ENCODE measurements at places on chromosomes 2 and 18.

DNA sequence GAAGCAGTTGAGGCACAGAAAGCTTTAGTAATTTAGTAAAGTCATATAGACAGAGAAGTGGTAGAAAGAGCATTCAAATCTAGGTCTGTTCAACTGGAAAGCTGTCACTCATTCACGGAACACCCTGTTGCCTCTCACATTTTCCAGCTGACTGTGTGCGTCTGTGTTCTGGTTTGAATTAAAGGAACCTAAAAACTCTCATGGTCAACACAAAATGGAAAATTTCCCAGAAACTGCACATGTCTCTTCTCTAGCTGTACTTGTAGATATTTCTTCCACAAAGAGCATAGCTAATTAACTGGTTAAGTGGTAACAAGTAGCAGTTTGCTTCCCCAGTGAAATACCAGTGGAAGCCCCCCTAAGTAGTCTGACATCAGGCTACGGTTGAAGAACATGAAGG lies 390.8 kb downstream of the TGIF1 start:
- no peak for DNase-seq

DNA sequence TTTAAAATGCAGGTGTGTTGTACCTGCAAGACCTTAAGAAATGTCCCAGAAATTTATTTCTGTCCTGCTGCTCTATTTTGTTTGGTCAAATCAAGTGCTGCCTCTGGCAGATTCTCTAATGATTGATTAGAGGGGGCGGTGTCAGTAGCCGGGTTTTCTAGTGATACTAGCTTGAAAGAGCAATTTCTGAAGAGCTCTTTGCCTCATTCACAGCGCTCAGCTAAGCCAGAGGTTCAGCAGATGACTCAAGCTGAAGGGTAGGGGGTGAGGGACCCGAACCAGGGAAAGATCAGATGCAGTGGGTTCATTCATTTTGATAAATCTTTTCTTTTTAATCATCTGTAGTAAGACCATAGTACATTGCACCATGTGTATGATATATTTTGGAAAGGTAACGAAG lies 15.0 kb downstream of the ZBTB7C start:
- no peak for DNase-seq

DNA sequence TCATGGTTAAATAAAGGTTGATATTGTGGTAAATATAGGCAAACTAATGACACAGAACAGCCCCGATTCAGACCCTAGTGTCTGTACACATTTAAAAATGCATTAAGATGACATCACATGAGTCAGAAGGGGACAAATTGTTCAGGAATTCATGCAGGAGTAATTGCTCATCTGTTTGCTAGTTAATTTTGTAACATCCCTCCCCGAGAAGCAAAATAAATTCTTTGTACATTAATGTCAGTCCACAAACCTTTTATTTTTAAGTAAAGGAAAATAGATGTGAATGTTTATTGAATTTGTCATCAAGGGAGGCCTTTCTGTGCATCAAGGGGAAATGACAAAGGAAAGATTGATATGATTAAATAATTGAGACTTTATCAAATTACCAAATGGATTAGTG lies 69.9 kb downstream of the SH3BP4 start:
- DNase-seq: no peak

DNA sequence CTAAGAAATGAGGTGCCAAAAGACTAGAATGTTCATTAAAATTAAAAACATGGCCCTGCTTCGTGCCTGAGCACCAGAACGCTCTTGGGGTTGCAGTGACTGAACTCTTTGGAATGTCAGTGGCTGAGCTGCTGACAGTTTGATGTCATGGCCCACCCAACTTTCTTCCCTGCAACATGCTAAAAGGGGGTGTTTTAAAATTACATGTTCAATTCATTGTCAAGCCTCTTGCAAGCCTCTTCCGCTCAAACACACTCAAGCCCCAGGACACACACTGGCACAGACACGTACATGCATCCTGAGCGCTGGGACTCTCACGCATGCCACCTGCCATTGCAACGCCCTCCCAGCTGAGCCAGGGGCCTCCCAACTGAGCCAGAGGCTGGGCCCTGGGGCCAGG lies 12.6 kb downstream of the RUFY4 start:
- DNase-seq: no peak

- DNase-seq: no peak
These were observed 23.8 kb downstream of the PRELID3A start for GRCh38 chr18:12431561-12431960.

GRCh38 chr18:49527631-49528327 lies 34.1 kb upstream of the LIPG start:
- DNase-seq: no peak

DNA sequence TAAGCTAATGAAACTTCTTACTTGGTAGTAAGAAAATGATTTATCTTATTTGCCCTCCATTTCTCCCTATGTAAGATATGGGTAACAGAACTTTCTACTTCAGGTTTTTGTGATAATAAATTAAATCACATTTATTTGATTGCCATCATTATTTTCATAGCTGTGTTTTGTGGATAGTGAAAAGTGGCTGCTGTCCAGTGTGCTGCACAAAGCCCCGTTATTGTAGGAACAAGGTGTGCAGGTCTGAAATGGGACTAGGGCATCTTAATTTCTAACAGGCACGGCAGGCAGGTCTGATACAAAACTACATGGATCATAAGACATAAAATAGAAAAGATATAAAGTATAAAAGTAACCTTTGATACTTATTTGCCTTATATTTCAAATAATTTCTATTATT lies 51.6 kb upstream of the THSD7B start:
- no peak for DNase-seq

DNA sequence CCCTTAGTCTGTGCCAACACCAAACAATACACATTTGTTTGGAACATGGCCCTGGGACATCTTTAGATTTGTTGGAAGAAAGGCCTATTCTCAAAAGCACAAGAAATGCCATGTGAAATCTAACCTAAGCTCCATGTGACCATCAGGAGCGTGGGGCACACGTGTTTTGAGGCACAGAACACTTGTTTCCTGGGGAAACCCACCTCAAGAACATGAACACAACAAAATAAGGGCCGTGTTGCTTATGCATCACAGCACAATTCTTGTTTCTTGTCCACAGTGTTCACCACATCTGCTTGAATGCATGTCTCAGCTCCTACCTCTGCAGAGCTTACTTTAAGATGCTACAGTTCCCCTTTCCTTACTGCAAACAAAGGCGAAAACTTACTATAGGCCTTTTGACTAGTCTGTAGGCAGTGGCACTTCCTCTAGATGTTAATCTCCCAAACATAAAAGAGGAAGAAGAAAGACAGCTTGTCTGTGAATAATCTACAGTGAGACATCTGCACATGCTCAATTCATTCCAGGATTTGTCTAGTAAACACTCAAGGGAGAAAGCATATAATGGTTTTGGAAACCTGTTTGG lies 165.0 kb downstream of the ANKRD44 start:
- no peak for DNase-seq

GRCh38 chr2:23947350-23947749 lies 7.1 kb downstream of the UBXN2A start:
- DNase-seq: no peak

DNA sequence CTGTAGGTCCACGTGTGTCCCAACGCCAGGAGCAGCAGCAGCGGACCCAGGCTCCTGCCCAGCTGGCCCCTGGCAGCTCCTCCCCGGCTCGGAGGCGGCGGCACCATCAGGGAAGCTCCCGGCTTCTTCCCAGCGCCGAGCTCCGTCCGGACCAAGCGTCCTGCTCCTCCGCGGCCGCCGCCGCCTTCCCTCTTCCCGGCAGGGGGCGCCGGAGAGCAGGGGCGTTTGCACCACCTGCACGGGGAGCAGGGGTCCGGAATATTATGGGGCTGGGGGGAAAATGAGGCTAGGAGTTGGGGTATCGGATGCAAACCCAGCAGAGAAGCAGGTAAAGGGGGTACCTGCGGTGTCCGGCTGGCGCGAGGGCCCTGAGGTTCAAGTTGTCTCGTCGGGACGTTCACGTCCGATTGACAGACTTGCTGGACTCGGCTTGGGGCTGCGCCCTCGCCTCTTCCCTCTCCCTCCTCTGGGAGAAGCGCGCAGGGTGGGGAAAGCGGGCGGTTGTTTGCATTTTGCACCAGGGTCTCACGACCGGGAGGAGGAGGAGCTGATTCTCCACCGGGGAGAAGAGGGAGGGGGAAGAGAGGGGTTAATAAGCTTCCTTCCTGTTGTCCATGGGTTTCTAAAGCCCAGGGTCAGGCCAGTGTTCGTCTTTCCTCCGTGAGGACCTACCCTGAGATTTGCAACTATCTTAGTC lies at the start of gene CCBE1:
TSS of gene CCBE1 (minus strand) at position 188 of the 697 bp plus-strand sequence.
- DNase-seq: peak; percentile 94

DNA sequence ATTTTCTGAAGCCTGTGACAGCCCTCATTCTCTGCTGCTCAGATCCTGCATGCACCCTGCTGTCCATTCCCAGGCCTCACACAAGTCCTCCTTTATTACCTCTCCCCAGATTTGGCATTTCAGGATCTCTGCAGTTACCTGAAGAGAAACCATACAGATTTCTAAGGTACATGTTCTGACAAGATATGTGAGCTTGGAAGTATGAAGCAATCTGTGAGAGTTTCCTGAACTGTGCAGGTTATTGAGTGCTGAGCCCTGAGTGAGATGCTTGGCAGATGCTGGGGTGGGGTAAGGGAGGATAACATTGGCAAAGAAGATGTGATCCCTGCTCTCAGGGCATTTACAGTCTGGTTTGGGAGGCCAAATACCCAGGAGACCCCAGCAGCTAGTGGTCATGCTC lies 122.1 kb upstream of the STPG4 start:
- DNase-seq: no peak

DNA sequence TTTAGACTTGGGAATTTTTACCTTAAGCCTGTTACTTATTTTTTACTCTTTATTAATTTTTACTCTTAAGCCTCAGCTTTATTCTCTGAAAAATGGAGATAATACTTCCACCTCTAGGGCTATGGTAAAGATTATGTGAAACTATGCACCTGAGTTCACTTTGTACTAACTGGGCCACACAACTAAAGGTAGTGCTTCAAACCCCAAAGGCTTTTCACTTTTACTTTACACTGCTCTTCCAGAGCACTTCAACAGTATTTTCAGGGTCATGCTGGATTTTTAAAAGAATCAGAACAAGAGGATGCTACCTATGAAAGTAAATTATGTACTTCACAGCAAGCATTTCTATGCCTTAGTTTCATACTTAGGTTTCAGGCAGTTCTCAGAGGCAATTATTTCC lies 27.8 kb downstream of the MEX3C start:
- DNase-seq: no peak

GRCh38 chr18:11118051-11118766 lies 31.2 kb downstream of the PIEZO2 start:
- DNase-seq: no peak

GRCh38 chr2:23354554-23354953 lies 30.4 kb upstream of the KLHL29 start:
- DNase-seq: no peak

GRCh38 chr2:36343606-36344005 lies 12.0 kb upstream of the CRIM1 start:
- DNase-seq: no peak

- DNase-seq: peak; percentile 93
These were observed 448 bp downstream of the YPEL5 start for GRCh38 chr2:30147196-30147714.

DNA sequence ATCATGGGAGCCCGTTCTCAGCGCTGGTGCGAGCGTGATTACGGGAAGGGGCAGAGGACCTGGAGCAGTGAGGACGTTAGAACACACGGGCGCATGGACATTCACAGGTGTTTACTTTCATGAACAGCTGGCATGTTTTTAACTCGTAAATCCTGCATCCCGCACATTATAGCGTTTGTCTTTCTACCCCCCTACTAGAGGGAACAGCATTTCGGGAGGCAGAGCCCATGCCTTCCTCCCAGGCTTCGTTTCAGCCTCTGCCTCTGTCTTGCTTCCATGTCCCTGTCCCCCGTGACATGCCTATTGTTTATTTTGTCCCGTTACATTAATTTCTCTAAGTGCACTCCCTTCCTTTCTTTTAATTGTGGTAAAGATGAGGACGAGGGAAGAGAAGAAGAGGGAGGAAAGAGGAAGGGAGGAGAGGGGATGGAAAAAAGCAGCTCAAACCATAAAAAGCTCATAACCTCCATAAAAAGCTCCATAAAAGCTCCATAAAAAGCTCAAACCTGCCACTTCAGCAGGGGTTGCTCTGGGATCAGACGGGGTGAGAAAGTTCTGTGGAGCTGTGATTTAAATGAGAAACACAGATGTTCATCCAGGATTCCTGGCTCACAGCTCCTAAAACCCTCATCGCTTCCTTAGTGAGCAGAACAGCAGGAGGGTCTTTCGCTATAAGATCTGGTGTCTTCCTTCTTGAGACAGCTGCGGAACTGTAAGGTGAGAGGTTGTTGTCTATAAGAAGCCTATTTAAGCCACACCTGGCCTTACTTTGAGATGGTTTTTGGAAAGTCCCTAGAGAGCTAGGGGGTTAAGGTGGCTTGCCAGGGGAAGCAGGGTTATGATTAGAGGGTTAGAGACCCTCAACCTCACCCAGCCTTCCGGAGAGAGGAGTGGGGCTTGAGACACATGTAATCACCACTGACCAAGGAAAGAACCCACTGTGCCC lies 66.6 kb upstream of the SNTG2 start:
- no peak for DNase-seq

DNA sequence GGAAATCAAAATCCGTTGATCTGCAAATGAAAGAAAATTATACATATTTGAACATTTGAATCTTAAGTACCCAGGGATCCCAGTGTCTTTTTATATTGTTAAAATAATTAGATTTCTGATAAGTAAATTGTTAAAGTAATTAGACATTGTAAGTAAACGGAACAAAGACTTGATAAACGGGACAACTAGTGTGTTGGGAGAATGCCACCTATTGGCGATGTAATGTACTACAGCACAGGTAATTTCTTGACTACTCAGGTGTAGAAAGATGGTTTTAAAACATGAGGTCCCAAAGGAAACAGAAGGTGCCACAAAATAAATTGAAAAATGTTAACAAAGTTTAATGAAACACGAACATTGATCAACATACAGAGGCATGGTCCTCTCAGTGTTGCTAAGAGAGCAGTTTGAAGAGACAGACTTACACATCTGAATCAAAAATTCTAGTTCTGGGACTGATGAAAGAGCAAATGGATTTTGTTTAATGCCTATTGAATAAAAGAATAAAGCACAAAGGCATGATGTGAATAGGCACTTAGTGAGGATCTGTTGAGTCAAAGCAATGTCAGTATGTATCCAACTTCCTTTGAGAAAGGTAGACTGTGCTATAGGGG lies 103.4 kb upstream of the RASGRP3 start:
- no peak for DNase-seq

DNA sequence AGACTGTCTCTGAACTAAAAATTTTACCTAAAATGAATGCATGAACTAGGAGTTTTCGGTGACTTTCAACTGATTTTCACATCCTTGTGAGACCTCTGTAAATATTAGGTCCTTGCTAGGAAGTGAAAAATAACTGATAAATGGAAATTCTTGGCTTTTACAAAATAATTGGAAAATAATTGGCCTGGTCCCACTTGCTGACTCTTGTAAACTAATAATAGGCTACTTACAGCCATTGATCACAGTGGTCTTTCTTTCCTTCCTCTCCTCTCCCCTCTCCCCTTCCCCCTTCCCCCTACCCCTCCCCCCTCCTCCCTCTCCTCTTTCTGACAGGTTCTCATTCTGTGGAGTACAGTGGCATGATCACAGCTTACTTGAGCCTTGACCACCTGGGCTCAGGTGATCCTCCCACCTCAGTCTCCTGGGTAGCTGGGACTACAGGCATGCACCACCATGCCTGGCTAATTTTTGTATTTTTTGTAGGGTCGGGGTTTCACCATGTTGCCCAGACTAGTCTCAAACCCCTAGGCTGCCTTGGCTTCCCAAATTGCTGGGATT lies 38.3 kb downstream of the UGP2 start:
- DNase-seq: no peak

- DNase-seq: no peak
These were observed 78.0 kb upstream of the TANC1 start for GRCh38 chr2:158890296-158890905.
